ENCODE measurements at places on chromosomes 6 and 20.

DNA sequence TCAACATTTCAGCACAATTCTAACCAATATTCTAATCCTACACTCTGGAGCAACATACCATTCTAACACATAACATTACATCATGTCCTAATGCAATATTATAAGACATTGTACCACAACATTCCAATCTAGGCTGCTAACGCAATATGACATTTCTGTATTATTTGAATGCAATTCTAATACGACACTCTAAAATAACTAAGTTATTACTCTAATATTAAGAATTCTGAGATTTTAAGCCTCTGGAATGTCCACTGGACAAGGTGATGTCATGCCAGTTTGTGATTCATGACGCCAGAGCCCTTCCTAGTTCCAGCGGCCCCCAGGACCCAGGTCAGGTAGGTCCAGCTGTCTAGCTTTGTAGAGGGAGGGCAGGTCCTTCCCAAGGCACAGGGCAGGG lies 69.7 kb upstream of the SIRPA start:
- DNase-seq, result no peak

DNA sequence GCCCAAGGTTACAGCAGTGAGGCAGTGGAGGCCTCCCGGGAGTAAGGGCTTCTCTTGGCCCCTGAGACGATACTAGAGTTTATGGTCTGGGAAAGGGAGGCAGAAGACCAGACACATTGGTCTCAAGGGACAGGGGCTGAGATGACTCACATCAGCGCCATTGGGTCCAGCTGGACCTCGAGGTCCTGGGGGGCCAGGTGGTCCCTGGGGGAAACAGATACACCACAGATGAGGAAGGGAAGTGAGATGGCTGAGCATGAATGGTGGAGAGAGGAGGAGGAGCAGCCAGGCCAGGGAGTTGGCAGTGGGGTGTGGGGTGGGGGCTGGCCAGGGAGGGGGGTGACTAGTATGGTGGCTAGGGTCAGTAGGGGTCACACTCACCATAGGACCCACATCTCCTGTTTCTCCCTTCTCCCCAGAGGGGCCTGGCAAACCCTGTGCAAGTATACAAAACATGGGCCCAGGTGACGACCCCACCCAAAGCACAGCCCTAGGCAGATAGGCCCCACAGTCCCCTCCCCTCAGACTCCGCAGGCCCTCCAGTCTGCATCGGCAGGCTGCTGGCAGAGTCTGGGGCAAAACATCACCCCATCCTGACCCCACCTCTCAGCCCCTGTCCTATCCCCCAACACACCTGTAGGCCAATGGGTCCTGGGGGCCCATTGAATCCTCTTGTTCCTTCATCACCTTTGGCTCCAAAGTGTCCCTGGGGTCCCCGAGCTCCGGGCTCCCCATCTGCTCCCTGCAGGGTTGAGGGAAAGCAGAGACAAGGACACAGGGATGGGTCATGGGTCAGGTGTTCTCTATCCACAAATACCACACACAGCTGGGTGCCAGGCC lies 21.9 kb downstream of the COL11A2 start:
- DNase-seq, result no peak

GRCh38 chr6:87574237-87574804 lies 15.5 kb downstream of the RARS2 start:
- no peak for DNase-seq

DNA sequence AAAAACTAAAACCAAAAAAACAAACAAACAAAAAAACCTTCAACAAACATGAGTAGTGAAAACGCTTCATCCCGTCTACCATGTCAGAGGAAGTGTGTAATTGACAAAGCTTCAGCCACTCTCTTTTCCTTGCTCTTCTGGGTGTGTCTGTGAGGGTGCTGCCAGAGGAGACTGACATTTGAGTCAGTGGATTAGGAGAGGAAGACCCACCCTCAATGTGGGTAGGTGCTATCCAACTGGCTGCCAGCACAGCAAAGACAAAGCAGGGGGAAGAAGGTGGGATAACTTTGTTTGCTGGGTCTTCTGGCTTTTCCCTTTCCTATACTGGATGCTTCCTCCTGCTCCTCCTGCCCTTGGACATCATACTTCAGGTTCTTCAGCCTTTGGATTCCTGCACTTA lies 145.6 kb downstream of the TASP1 start:
- DNase-seq, result no peak

DNA sequence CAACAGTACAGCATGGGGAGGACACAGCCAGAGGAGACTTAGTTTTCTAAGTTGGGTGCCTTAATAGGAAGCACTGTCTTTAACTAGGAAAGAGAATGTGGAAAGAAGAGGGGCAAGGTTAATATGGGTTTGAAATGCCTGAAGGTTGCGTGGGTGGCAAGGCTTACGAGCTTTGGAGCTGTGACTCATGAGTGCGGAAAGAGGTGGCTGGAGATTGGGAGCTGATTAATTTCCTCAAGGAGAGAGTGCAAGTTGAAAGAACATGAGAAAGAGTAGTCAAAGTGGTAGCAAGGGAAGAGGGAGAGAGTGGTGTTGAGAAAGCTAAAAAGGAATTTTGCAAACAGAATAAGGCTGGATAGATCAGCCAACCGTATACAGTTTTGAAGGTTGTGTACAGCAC lies 315.1 kb upstream of the PRND start:
- no peak for DNase-seq

DNA sequence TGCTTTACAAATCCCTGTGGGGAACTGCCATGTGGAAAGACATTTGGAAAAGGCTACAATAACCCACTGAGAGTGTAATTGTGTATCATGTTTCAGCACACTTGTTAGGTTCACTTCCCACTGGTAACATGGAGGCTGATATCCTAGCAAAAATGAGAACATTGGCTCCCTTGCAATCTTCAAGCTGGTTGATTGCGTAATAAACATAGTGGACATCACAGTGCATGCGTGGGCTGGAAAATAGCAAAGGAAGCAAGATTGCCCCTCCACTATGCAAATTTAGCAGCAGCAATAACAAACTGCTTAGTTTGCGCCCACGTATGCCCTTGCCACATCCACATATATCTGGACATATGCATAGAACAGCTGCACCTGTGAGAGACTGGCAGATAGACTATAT lies 410.2 kb downstream of the MEI4 start:
- DNase-seq, result no peak

DNA sequence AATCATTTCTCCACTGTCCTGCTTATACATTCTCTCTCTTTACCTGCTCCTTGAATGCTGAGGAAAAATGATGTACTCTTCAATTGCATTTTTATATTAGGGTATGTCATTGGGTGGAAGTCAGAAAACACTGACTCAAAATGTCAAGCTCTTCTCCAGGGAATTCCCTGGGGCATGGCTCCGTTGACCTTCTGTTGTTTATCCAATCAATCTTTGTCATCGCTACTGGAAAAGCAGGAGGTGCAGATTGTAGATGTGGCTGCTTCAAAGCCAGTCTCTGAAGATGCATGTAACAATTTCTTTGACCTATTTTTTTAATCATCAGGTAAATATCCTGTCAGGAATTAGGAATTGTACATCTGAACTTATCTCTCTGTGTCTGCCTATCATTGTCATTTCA lies 63.9 kb upstream of the TENT5A start:
- no peak for DNase-seq

DNA sequence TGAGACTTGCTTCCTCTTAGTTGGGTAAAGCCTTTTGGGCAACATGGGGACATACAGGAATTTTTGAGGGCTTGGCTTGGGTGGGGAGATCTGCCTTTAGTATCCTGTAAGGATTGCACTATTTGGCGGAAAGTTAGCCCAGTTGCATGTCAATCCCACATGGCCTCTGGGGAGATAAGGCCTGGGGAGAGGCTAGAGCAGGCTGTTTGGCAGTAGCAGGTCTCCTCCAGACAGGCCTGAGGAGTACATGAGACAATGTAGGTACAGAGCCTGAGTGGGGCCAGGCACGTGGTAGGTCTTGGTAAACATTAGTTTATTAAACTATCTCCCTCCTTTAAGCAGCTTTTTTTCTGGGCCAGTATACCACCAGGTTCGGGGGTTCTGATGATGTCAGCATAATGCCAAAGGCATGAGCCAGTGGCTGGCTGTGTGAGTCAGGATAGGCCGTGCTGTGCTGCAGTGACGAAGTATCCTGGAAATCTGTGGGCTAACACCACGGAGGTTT lies 147.9 kb downstream of the VEGFA start:
- no peak for DNase-seq

- no peak for DNase-seq
Measured at GRCh38 chr6:11714116-11714797, 64.3 kb downstream of the ADTRP start.

- DNase-seq, result no peak
Measured at GRCh38 chr20:18138639-18139583, 1.2 kb downstream of the KAT14 start.

DNA sequence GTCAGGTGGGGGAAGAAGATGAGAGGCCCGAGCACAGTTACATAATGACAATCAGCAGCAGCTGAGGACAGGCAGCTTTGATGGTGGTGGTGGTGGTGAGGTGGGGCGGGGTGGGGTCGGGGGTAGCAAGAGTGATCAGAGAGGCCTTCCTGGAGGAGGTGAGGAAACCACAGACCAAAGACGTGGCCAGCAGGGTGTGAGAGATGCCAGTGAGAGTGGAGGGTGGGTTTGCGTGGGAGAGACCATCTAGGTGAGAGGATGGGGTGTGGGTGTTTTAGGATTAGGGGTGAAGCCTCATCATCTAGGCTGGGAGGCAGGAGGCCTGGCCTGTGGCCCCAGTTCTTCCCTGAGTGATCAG lies 76.0 kb upstream of the TOX2 start:
- no peak for DNase-seq

DNA sequence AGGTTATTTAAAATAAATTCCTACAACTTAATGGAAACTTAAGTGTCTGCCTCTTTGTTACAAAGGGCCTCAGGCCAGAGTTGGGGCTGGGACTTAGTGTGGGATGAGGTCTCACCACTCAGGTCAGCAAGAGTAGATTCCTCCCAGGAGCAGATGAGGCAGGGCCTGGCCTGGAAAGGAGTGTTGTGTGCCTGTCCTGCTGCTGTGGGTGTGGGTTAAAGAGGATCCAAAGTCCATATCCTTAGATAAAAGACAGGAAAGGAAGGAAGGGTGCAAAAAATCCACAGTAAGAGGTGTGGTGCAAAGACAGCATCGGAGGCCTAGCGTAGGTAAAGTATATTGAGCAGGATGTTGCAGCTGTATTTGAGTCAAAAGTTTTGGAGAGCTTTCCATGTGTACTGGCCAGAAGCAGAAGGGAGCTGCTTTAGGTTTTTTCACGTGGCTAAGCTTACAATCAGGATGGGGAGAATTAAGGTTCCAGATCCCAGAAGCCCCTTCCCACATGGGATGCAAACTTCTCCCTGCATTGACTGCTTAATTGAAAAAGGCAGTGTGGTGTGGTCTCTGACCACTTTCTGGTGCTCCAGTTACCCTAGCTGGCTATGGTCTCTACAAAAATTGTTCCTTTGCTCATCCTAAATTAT lies 12.8 kb upstream of the PLCG1 start:
- no peak for DNase-seq

GRCh38 chr20:51750037-51750769 lies 18.0 kb downstream of the ATP9A start:
- no peak for DNase-seq

DNA sequence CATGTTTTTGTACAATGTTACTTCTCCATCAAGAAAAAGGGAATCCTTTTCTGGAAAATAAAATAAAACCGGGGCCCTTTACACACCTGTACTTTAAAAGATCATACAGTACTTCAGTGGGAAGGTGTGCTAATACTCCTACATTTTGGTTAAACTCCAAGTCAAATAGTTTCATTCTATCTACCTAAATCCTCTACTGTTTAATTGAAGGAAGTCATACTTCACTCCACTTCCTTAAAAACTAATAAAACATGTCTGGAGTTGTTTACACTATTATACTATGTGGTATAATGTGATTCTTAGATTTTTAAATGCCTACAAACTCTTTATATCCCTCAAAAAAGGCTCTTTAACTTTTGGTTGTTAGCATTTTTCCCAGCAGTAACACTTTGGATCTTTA lies 18.6 kb upstream of the HBS1L start:
- DNase-seq, result no peak

- no peak for DNase-seq
Measured at GRCh38 chr6:2157441-2158127, 87.8 kb downstream of the GMDS start.

GRCh38 chr6:365835-366234 lies 25.7 kb upstream of the IRF4 start:
- DNase-seq, result no peak

DNA sequence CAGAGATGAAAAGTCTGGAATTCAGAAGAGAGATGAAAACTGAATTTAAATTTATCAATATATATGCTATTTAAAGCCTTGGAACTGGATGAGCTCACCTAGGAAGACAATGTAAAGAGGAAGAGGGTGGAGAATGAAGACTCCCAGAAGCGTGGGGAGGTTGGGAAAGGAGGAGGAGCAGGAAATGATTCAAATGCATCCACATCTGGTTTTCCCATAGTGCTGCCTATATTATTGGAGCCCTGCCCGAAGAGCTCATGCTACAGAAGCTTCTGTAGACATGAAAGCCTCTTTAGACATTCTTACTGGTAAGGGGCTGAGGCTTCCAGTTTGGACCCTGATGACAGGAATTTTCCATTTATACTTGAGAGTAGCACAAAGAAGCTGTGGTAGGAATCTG lies 19.2 kb downstream of the PDE7B start:
- DNase-seq, result no peak

DNA sequence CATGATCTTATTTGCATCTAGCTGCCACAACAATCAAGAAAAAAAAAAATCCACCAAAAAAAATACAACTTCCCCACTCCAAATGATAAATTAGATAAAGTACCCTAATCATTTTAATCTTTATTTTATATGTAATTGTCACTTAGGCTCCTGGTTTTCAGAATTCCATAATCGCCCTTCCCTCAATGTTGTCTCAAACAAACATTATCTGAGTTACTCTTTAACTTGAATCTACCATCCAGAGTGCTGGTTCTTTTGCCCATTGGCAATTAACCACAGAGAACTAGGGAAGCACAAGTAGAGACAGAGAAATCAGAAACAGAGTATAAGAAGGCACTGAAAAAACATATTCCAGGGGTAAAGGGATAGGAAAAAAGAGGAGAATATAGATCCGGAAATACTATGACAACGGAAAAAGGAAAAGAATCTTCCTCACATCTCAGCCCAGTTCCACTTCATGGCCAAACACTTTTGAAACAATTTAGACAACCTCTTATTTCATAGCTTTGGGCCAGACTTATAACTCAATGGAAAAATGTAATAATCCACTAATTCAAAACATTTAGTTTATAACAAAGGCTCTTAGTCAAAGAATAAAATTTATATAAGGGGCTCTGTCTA lies 861 bp upstream of the NHSL1 start:
- DNase-seq, result no peak

DNA sequence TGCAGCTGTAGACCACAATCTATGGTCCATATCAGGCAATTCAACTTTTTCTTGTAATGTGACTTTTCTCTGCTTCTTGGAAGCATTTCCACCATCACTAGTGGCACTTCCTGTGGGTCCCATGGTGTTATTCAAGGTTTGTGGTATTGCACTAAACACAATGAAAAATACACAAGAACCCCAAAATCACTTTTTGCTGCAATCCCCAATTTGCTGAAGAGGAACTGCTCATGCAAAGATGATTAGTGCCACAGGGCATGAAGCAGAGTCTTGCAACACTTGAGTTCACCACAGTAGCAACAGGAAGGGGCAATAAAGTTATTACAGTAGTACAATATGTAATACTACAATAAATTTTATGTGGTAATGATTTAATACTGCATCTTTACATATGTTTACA lies 16.8 kb upstream of the TAAR1 start:
- DNase-seq, result no peak

Measured in activated T-helper 1 cell treated with anti-CD3 and anti-CD28 coated beads, Interleukin-2, amount 50 U/mL, for 16 hours (primary cell).